NCI-H510A treated with DMSO at 0.1 percent for 48 hours (cell line): ENCODE measurements at places on chromosomes 16 and 17.

- DNase-seq, result no peak
Observed at GRCh38 chr16:84461029-84461412, 43.4 kb downstream of the MEAK7 start.

GRCh38 chr17:65885541-65886312, 306.2 kb downstream of the CEP112 start:
- DNase-seq, result no peak

- no peak for DNase-seq
Observed at GRCh38 chr17:28189667-28190066, 129.3 kb upstream of the TMEM97 start.

DNA sequence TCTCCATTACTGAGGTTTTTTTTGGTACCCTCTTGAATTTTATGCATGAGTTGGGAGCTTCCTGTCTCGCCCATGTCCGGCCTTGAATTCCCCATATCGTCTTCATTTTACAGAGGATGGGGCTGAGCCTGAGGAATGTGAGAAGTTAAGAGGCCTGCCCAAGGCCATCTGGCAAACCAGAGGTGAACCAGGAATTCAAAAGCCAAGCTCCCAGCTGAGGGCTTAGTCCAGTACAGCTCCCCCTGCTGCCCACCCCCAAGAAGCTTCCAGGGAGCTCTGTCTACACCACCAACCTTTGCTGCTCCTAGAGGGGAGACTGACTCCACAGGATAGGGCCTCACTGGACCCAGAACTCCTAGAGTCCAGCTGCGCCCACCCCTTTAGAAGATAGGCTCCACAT, 20.7 kb upstream of the C16orf78 start:
- DNase-seq, result peak; percentile 43
